Activated T-helper 9 cell treated with anti-CD3 and anti-CD28 coated beads, Interleukin-2, amount 50 U/mL, for 16 hours (primary cell): ENCODE measurements at places on chromosomes 11 and 22.

DNA sequence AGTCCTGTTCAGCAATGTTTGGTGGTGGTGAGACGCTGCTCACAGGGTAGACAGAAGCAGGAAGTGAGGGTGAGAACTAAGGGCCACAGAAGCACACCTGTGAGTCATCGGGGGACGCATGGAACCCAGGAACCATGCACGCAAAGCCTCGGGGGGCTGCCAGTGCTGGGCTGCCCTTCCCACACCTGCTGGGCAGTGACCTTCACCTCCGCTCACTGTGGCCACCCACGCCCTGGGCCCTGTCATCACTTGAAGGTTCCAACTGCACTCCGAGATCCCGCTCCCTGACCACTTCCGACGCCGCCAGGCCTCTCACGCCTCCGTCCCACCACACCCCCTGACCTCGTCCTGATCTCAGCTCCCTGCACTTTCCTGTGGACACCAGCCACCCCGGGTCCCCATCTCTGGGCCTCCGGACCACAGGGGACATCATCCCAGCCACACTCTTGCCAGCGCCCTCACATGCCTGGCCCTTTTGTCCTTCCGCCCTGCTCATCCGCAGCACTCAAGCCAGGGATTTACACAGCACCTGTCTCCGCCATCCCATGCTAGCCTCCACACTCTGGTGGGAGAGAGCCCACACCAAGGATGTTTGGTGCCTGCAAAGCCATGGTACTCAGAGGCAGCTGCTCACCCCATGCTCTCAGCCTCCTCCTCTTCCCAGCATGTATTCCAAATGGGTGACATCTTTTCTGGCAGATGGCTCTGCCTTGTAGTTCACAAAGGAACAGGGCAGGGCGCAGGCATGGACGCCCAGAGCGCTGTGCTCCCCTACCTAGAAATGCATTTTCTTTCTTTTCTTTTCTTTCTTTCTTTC, 23.1 kb upstream of the ATXN10 start:
- DNase-seq, result no peak

DNA sequence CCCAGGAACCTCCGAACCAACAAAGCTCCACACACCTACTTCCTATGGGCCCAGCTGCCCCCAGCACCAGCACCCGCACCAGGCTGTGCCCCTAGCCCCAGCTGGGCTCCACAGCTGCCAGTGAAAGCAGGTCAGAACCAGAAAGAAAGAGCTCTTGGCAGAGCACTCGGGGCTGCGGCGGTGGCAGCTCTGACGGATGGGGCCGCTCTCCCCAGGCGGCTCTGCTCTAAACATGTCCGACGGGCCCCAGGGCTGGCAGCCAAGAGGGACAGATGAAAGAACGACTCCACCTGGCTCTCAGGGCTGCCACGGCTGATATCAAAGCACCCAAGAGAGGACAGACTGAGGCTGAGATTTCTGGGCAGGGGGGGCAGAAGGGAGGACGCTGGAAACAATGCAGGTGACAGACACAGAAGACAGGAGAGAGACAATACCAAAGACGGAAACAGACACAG, 25.7 kb downstream of the LRFN4 start:
- no peak for DNase-seq

GRCh38 chr11:12258451-12258850, 118.9 kb upstream of the PARVA start:
- no peak for DNase-seq

DNA sequence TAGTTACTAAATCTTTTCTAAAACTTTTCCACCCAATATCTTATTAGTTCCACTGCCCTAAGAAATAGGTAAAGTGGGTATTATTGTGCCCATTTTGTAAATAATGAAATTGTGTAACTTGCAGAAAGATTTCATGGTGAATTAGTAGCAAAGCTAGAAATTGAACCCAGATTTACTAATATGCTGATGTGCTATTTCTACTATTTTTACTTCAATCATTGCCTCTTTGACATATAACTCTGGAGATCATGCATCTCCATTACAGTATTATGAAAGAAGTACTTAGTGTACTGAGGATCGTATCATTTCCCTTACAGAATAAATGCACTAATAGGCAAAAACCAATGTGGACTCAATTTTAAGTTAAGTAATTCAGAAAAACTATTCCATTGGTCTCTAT, 119.0 kb downstream of the CSTPP1 start:
- no peak for DNase-seq
